ENCODE measurements at places on chromosomes 5 and 9.

GRCh38 chr5:108036482-108036881, 345.4 kb downstream of the FBXL17 start:
- no peak for DNase-seq

DNA sequence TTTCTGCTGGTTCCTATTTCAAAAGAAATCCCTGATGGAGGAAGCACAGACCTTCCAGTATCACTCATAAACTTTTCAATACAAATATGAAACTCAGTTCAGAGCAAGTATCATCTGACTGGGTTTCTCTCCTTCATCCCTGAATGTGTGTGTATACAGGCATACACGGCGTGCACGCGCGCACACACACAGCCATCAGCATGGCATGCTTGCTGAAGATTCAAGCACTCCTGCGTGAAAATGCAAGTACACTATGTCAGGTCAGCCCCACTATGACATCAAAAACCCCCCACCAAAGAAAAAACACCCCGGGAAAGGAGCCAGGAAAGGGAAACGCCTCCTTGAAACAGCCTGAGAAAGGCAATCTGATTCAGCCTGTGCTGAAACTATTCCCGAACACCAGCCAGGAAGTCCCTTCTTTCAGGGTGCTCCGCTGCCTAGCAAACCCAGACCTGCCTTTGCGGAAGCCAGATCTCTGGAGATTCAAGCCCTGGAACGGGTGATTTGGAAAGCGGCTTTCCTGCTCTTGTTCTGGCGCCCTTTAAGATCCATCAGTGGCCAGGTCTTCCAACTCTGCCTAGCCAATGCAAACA, 831 bp downstream of the KLHL3 start:
- no peak for DNase-seq

DNA sequence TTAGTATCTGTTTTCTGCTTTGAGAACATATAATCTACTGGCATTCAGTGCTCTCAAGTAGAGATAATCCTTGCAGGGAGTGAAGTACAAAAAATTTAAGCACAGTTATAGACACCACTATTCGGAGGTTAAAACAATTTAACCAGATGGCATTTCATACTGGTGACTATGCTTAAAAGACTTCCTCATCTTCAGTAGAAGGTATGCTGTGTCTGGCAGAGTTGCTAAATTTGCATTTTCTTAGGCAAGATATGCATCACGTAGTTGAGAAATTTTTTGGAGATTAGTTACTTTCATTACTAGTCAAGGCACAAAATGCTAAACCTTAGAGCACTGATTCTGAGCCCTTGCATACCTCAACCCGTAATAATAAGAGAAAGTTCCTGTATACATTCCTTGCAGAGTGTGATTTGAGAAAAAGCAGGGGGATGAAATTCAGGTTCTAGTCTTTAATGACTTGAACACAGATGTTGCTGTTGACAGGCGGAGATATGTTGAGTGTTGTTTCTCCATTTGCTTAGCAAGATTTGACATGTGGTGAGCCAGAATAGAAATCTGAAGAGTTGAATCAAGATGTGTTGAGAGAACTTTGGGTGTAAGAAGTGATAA, 70.8 kb upstream of the STARD4 start:
- DNase-seq: no peak

- no peak for DNase-seq
Measured at GRCh38 chr5:14063138-14063537, 80.0 kb upstream of the TRIO start.

DNA sequence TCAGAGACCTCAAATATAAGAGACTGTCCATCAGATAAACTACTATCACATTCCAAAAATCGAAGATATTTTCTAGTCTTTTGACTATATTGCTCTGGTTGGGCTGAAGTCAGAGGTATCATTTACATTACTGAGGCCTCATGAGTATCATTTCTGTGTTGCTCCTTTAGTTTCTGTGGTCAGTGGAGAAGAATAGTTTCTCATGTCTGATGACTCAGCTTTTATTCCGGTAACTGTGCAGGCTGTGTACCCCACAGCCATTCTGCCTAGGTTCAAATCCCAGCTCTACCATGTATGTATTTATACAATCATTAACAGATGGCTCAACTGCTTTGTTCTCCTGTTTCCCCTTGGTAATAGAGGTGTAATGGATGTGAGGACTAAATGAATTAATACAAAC, 179.3 kb downstream of the ALDH1A1 start:
- no peak for DNase-seq

DNA sequence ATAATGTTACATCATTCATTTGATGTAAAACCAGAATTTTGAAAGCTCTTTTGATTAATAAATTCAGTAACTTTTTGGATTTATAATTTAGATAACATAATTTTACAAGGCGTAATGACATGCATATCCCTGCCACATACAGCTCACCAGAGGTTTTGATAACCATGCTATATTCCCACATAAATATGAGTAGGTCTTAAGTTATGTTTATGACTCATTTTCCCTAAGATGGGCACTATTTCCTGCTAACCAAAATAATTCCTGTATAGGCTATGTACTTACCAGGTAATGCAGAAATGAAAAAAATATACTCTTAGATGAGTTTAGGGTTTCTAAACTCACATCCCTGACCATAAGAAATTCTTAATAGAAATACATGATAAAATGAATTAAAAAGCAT, 93.9 kb upstream of the EDIL3 start:
- DNase-seq: no peak

DNA sequence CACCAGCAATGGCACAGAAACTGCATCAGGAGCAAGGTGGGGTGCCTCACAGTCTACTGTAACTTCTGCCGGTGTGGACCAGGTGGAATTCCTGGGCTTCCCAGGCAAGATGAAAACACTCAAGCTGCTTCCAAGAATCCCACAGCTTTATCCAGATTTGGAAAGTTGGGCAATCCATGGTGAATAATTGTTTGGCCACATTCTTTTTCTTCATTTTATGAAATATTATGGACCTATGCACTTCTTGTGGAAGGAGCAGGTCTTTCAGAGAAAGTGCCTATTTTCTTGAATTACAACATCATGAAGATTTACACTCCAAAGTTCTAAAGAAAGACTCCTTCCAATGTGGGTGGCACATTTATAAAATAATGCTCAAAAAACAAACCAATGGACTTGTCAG, 503.6 kb downstream of the SEMA5A start:
- DNase-seq: no peak

- DNase-seq: no peak
Measured at GRCh38 chr9:18463991-18464390, 10.0 kb upstream of the ADAMTSL1 start.

DNA sequence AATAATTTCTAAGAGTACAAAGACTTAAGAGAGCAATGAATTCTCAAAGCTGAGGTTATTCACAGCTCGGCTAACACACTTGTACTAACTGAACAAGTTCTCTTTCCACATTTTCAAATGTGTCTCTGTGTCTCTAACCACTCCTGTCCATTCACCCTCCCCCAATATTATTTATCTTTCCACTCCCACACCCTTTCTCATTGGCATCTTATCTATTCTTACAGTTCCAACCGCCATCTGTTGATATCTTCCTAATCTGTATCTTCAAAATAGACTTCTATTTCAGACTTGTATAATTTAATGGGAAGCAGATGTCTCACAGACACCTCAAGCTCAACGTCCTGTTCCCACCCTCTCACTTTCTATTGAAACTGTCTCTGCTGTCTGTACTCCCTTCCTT, 205.9 kb downstream of the ANXA1 start:
- no peak for DNase-seq

DNA sequence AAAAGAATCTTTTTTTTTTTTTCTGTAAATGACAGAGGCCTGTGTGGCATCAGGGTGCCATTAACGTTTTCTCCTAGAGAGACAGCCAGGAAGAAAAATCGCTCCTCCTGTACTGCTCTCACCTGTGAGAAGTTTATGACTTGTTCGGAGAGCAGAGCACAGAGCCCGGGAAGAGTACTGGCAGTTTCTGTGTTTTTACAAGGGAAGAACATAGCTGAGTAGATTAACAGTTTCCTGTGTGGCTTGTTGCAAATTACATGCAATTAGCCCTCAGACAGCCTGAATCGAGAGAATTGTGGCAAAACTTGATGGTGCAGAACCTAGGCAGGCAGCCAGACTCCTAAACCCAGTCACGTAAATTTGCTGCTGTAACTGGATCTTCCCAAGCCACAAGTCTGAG, 32.1 kb downstream of the PRKACG start:
- peak; percentile 81 for DNase-seq

GRCh38 chr5:132656774-132657355, 1.1 kb upstream of the IL13 start:
- no peak for DNase-seq

DNA sequence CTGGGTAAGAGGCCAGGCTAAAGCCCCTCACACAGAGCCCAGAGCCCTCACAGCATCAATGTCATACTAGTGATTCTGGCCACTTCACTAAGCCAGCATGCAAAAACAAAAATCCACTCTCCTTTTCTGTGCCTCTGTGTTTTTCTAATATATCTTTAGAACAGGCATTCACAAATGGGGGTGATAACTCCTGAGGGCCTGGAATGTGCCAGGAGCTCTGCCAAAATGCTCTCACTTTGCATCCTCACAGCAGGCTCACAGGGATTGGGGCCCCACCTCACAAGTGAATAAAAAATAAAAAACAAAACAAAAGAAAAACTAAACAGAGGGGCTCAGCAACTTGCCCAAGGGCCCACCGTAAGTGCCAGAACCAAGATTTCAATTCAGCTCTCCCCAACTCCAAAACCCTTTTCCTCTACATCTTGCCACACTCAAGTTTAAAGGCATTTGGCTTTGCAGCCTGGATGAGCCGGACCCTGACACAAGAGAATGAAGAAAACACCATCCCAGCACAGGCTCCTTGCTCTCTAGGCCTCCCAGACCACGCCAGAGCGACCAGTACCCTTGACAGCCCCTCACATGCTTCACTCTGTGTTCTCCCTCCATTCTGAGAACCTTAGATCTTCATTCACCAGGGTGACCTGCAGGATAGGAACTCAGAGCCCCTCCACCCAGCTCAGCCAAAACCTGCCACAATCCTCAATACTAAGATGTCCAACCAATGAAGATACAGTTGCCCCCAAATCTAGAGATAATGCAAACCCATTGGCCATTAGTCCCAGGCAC, 51.3 kb downstream of the SAXO1 start:
- no peak for DNase-seq

DNA sequence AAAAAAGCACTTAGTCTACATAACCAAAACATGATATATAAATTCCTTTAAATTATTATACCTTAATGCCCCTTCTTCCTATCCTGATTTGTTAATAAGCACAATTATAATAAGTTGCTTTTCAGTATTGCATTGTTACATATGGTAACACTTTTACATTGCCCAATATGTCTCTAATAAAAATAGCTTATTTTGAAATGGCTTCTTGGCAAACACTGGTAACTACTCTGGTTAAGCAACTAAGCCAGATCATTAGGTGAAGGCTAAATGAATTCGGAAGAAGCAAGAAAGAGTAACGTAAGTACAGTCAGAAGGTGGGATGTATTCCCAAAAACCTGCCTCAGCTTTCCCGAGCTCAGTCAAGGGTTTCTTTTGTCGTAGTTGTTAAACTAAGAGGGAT, 85.3 kb downstream of the TTC39B start:
- no peak for DNase-seq

DNA sequence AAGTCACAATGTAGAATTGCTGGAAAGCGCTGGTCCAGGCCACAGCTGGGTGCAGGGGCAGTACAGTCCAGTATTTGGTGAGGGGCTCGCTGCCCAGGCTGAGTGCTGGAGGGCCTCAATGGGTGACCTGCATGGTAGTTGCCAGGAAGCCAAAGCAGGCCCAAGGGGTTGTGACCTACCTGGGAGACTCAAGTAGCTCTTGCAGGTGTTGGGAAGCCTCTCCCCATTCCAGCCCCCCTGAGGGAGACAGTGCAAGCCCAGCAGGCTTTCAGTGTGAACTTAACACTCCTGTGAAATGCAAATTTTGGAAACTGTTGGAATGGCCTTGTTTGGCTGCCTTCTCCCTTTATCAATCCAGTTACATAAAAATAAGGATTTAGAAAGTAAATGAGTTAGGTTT, 13.9 kb downstream of the KDM4C start:
- DNase-seq: no peak

- peak; percentile 10 for DNase-seq
Measured at GRCh38 chr5:45604092-45604491, 92.1 kb downstream of the HCN1 start.

DNA sequence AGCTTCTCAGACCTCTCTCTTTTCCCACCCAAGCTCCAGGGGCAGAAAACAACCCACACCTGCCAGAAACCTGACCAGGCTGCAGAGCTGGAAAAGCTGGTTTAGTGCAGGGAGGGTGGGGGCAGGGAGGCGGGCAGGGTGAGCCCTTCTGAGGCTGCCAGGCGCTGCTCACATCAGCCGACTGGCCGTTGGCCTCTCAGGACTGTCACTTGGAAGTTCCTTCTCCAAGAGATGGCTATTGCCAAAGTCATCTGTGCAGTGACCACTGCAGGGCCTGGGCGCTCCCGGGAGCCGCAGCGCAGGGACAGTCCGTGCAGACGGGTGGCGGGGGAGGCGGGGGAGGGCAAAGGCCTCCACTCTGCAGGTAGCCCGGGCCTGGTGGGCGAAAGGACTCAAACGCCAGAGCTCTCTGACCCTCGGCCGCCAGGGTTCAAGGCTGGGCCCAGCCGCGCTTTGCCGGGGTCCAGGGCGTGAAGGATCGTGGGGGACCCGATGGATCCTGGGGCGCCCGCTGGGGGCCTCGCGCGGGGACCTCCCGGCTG, 205.0 kb upstream of the IER5L start:
- peak; percentile 81 for DNase-seq

- no peak for DNase-seq
Measured at GRCh38 chr5:54829676-54830535, 155.5 kb downstream of the ESM1 start.

- DNase-seq: peak; percentile 31
Measured at GRCh38 chr9:19464764-19465585, 56.2 kb downstream of the ACER2 start.

DNA sequence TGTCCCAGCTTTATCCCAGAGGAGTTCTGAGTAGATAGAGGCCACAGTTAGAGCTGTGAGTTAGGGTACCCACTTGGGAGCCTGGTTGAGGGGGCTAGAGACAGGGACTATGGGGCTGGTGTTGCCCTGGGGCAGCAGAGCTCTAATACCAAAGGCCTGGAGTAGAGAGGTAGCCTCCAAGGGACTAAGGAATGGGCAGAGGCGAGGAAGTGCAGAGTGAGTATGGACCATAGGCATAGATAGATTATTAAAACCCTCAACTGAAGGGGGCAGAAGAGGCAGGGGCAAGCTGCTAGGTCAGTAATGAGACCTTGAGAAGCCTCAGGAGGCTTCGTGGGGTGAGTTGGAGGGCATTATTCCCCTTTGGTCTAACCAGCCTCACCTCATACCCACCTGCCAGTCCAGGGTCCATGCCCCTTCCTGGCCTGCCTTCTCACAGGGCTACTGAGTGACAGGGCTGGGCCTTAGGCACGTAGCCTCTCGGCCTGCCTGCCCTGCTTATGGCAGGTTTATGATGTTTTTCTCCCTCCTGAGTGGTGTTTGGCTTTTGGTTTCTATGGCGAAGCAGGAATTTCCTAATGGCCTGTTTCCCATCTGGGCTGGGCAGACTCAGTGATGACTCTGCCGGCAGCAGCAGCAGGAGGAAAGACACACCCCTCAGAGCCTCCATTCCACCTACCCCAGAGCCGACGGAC, 8.0 kb downstream of the PDLIM4 start:
- no peak for DNase-seq
